ENCODE measurements at places on chromosomes 11 and 22. TPM values are rescaled to one million over a fixed set of nuclear protein-coding genes. Genes with fewer than 3 reads are reported as not detected.

Gene GUCY1A2
- total RNA-seq, result 15.1 TPM

Gene SMTNL1
- total RNA-seq, result not detected

Gene DCHS1
- 9.9 TPM for total RNA-seq

DNA sequence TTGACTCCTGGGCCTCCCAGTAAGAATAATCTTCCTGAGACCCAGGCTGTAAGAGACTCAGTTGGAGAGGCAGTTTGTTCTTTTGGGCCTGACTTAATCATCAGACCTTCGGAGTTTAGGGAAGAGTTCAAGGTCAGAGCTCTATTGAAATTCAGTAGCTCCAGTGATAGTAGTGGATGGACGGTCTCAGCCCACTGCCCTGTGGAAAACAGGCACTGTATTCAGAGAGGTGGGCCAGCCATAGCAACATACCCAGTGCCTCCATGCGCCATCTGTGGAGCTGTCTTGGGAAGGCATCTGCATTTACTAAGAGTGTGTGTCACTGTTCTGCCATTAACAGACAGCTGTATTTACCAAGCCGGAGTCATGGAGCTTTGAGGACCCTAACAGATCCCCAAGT lies 2.9 kb downstream of the SMARCB1 start:
- DNase-seq, result no peak

DNA sequence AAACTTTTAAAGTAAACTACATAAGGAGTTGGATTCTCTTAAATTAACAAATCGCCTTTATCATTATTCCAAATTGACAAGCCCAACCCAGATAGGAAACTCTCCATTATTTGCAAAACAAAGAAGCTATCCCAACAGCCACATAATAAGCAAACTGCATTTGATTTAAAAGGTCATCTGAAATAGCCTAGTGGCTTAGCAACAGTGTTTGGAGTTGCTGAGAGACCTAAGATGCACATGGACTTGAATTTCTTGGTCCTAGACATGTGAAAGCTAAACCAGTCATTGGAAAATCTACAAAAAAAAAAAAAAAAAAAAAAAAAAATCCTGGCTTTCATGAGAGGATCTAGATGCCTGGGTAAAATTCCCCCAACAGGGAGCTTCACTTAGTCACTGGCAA lies 69.5 kb downstream of the PRCP start:
- no peak for DNase-seq
